ENCODE measurements at places on chromosomes 1 and 21.

- DNase-seq, result no peak
- H3K27me3 ChIP-seq, result no peaks in the 10 kb centered on the region
- H3K36me3 ChIP-seq, result peaks cover 3% of the 10 kb centered on the region
- no peak overlapping the region for H3K27ac ChIP-seq
- no peaks in the 10 kb centered on the region for H3K4me1 ChIP-seq
Measured at GRCh38 chr1:180889325-180889724, 23.4 kb upstream of the KIAA1614 start.

DNA sequence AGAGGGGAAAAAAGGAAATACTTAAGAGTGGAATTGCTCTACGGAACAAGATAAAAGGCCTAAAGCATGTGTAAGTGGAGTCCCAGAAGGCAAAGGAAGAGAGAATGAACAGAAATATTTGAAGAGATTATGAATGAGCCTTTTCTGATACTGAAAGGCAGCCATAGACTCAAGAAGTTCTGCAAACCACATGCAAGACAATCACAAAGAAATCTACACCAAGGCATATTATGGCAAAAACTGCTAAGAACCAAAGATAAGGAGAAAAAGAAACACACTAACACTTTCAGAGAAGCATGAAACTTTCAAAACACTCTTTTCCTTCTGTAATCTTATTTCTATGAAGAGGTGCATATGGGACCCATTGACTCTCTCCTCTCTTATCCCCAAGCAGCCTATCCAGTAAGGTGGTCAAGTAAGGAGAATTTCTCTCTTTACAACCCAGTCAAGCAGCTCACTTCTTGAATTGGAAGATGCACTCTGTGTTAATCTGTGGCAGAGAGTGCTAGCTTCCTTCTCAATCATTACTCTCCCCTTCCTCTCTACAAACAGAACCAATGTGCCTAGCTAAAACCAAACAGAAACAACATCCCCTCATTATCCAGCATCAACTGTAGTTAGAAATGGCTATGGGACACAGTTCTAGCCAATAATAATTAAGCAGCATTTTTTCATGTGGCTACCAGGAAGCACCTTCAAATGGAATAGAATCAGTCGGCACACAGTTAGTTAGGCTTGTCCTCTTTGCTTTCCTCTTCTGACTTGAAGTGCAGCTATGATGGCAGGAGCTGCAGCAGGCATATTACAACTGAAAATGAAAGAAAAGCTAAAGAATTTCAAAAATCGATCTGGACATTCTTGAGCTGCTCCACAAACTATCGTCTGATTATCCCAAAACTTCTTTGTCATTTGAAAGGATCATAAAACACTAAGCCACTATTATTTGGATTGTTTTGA is 25.9 kb downstream of the KRTAP19-8 start:
- DNase-seq, result no peak
- H3K4me1 ChIP-seq, result no peaks in the 10 kb centered on the region
- no peak overlapping the region for H3K27ac ChIP-seq
- no peaks in the 10 kb centered on the region for H3K36me3 ChIP-seq

- H3K36me3 ChIP-seq, result no peaks in the 10 kb centered on the region
- H3K27ac ChIP-seq, result no peak overlapping the region
- DNase-seq, result no peak
Measured at GRCh38 chr1:233972951-233973635, 68.6 kb downstream of the SLC35F3 start.

GRCh38 chr1:6041432-6042062 is 4.1 kb upstream of the KCNAB2 start:
- H3K4me1 ChIP-seq, result no peaks in the 10 kb centered on the region
- H3K4me3 ChIP-seq, result no peak overlapping the region
- H3K36me3 ChIP-seq, result no peaks in the 10 kb centered on the region
- DNase-seq, result no peak
- no peaks in the 10 kb centered on the region for H3K27me3 ChIP-seq

DNA sequence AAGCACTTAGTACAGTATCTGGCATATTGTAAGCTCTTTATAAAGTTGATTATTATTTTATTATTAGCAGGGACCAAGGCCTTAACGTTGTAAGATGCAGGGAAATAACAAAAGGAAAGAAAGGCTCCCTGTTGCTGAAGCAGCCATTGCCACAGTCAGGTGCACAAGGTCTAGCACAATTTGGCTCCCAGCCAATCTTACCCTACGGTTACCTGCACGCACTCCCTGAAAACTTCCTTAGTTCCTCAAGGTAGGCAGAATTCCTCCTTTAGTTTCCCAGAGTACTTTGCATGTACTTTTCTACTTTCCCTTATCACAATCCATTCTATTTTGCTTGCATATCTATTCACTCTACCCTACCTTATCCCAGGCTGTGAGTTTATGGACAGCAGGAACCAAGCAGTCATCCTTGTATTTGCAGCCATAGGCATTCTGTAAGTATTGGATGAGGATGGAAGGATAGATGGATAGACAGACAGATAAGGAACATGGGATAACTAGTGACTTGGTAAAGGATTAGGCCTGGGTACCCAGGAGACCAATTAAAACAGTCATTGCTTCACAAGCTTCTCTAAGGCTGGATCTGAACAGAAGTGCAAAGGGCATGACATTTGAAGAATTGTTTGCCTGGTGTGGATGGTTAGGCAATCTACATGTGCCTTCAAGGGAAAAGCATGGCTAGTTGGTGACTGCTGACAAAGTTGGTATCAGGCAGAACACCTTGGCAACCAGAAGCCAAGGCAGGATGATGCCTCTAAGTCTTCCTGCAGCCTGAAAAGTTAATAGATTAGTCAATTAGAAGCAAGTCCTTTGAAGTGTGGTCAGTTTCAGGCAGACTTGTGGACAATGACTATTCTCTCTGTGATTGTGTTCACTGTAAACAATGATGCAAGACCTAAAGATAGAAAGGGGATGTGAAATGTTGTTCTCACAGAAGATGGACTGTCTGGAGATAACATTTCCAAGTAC is 20.8 kb upstream of the JAK1 start:
- H3K36me3 ChIP-seq, result no peaks in the 10 kb centered on the region
- no peak overlapping the region for H3K27ac ChIP-seq
- no peak for DNase-seq

- no peaks in the 10 kb centered on the region for H3K4me1 ChIP-seq
- no peaks in the 10 kb centered on the region for H3K36me3 ChIP-seq
- H3K4me3 ChIP-seq, result no peak overlapping the region
- no peak overlapping the region for H3K27ac ChIP-seq
Measured at GRCh38 chr1:189269011-189269410, 1208.7 kb downstream of the BRINP3 start.

DNA sequence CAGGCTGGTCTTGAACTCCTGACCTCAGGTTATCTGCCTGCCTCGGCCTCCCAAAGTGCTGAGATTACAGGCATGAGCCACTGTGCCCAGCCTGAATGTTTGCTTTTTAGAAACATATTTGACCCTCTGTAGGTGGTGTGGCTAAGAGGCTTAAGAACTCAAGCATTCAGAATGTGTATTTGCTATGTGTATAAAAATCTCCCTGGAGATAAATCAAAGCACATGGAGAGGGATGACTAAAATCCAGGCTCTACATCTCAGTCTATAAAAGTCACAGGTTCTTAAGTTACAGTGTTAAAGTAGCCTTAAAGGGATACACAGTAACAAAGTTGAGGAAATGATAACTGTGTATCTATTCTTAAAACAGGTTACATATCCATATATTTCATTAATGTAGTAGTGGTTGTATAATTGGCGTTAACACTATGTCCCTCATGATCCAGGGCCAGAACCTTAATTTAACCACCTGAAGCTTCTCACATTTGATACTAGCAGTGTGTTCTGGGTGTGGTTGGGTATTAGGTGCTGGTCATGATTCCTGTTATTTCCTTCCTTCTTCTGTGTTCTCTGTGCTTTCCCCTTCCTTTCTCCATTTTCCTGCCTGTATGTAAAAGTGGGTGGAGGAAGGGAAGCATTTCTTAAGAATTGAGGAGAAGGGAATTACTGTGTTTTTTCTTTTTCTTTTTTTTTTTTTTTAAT is 16.2 kb downstream of the GIPC2 start:
- H3K27me3 ChIP-seq, result no peaks in the 10 kb centered on the region
- DNase-seq, result no peak
- no peaks in the 10 kb centered on the region for H3K36me3 ChIP-seq
- no peak overlapping the region for H3K4me3 ChIP-seq

DNA sequence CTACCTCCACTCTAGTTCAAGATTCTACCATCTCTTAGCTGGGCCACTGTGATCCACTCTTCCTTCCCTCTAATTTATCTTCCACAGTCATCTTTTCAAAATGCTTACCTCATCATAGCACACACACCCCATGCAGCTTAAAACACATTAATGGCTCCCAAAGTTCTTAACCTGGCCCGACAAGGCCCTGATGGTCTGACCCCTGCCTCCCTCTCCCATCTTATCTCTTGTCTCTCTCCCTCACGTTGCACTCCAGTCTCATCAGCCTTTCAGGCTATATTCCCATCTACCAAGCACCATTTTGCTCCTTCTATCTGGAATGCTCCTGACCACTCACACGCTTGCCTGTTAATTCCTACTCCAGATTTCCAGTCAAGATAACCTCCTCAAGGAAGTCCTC is 2.5 kb upstream of the ZBTB8A start:
- no peaks in the 10 kb centered on the region for H3K36me3 ChIP-seq
- no peaks in the 10 kb centered on the region for H3K4me1 ChIP-seq
- no peak overlapping the region for H3K4me3 ChIP-seq
- H3K27me3 ChIP-seq, result no peaks in the 10 kb centered on the region

- H3K4me3 ChIP-seq, result no peak overlapping the region
- H3K27ac ChIP-seq, result no peak overlapping the region
- DNase-seq, result no peak
Measured at GRCh38 chr21:31156662-31157061, 118.4 kb upstream of the KRTAP19-8 start.
